A549 (cell line): ENCODE measurements at places on chromosomes 12 and 14. TPM values are rescaled to one million over a fixed set of nuclear protein-coding genes. Genes with fewer than 3 reads are reported as not detected.
A peak's percentile ranks its signal among the peaks of the same experiment; 100 is the strongest.

NDRG2 gene
- polyA plus RNA-seq: 3.6 to 4.7 TPM (median 4.1 TPM) in 3 replicates

DNA sequence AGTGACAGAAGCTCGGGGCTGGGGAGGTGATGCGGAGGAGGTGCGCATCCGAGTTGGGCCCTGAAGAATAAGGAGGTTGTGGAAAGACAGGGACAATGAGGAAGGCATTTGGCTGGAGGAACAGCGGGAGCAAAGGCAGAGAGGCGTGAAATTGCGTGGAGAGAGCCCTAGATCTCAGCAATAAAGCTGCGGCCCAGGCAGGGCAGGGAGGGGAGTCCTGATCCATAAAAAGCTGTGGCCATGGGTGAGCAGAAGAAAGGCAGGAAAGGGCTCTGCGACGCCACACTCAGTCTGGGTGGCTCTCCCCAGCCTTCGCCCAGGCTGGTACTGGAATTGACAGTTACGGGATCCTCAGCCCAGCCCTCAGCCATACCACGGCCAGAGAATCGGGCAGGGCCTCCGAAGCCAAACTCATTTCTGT lies 2.2 kb downstream of the FIGNL2 start:
- DNase-seq: no peak

DNA sequence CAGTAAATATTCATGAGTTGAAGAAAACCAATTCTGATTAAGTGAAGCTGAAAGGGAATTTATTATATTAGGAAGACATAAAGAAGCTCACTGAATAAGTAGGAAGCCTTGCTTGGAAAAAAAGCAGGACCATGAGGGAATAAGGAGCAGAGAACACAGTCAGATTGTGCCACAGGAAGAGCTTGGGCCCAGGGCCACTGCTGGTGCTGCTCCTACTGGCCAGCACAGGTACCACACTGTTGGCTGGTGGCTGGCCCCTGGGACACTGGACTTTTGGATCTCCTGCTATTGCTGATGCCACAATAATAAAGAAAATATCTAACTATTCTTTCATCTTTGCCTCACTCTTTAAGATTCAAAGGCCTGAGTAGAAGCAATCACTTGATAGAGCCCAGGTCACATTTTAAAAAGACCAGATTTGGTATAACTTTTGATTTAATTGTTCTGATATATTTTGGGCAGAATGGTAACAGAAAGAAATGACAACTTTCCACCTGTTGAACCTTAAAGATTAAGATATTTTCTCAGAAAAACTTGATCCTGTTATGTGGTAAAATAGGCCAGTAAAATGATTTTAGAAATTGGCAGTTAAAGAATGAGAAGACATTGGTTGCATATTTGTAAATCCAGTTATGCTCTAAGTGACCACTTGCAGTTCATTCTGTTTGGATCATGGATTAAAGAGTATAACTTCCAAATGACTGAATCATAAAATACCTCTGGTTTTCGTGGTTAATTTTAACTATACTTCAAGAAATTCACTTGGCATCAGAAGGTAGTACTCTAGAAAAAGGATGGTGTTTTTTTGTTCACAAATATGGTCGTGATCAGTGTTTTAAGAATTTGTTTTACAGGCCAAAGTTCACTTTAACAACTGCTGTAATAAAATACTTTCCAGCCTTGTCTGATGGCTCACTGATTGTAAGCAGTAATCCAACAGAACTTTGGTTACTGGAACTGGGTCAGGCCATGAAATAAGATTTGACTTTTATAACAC lies 68.3 kb downstream of the DERA start:
- peak; percentile 32 for DNase-seq

DNA sequence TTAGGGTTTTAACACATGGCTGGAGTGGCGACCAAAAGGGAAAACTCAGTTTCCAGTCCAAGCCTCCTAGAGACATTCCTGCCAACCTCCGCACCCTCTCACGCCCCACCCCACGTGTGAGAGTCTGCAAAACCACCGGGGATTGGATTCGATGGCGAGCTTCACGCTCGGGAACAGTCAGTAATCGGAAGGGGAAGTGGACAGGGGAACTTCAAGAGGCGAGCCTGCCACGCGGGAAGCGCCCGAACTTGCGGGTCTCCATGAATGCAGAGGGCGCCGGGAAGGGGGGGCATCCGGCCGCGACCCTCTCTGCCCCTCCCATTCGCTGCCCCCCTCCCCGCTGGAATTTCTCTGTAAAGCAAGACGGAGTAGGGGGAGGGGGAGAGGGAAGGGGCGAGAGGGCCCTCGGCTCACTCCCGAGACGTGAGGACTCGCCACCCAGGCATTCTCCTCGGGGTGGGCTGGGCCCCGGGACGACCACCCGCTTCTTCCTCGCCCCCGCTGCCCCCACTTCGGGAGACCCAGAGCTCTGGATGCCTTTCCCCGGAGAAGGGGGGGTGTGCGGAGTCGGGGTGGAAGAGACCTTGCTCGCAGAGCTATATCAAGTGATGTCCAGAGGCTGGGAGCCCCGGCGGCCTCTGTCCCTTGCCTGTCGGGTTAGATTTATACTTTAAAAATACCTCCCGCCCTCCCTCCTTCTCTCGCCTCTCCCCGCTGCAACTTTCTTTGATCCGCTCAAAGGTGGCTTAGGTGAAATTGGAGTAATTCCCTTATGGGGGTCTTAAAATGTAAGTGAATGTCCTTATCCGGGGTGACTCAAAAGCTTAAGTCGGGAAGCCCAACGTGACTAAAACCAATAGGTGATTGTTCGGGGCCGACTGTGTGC lies 2.5 kb upstream of the CCND2 start:
- no peak for DNase-seq

DNA sequence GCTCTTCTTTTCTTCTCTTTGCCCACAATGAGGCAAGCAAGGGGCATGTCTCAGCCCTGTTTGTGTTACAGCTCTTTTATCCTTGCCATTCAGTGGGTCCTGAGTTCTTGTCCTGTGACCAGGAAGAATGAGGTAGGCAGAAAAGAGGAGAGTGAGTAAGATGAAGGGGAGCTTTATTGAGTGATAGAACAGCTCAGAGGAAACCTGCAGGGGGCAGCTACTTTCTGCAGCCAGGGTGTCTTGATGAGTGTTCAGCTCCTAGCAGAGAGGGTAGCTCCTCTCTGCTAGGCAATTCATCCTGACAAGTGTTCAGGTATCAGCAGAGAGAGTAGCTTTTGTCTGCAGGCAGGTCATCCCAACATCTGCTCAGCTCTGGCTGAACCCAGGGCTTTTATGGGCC lies 41.0 kb downstream of the HSD17B6 start:
- DNase-seq: peak; percentile 21

GRCh38 chr12:107748472-107748871 lies 12.5 kb downstream of the PRDM4 start:
- DNase-seq: no peak

- DNase-seq: no peak
These were observed 99.3 kb downstream of the RAD51B start for GRCh38 chr14:67918838-67919237.

- DNase-seq: no peak
These were observed 46.1 kb upstream of the OTOGL start for GRCh38 chr12:80053051-80053790.

GRCh38 chr12:67952787-67953186 lies 36.5 kb upstream of the IFNG-AS1 start:
- no peak for DNase-seq

GRCh38 chr12:113724794-113725556 lies 241.2 kb downstream of the RBM19 start:
- DNase-seq: no peak
